ENCODE measurements at places on chromosomes 6 and 20. TPM values are rescaled to one million over a fixed set of nuclear protein-coding genes. Genes with fewer than 3 reads are reported as not detected.

DNA sequence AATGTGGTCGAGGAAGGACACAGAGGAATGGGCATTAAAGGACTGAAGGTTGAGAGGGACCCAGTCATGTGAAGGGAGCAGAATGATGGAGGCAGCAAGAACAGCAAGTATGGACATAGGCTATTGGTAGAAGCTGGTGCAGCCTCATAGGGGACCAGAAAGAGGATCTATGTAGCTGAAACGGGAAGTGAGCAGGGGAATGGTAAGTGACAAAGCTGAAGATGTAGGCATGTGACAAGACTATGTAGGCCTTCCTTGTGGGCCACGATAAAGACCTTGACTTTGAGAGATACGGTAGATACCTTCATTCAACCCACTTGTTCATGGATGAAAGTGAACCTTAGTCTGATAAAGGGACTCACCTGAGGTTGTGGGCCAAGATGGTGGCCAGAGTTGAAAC lies 3.5 kb downstream of the CTNNBL1 start:
- H3K4me3 ChIP-seq, result no peak overlapping the region
- peaks cover 5% of the 10 kb centered on the region for H3K36me3 ChIP-seq
- no peaks in the 10 kb centered on the region for H3K27me3 ChIP-seq
- peaks cover 24% of the 10 kb centered on the region for H3K4me1 ChIP-seq

DNA sequence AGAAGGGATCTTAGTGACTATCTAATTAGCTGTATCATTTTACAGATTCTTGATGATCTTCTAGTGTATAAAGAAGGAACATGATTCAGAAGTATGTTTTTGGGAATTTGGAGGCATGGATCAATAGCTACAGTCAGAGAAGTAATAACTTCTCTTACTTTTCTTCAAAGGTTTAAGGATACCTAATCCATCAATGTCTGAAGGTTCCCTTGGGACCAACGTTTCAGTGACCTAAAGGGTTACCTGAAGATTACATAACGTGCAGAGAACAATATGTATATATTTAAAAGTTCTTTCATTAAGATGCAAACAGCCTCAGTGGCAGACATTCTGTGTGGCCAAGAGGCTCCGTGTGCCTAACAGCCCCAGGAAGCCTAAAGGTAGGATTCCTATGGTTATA lies 3.2 kb downstream of the HDAC2 start:
- H3K36me3 ChIP-seq, result no peaks in the 10 kb centered on the region
- H3K4me1 ChIP-seq, result peaks cover 44% of the 10 kb centered on the region
- peaks cover 2% of the 10 kb centered on the region for H3K27me3 ChIP-seq

DNA sequence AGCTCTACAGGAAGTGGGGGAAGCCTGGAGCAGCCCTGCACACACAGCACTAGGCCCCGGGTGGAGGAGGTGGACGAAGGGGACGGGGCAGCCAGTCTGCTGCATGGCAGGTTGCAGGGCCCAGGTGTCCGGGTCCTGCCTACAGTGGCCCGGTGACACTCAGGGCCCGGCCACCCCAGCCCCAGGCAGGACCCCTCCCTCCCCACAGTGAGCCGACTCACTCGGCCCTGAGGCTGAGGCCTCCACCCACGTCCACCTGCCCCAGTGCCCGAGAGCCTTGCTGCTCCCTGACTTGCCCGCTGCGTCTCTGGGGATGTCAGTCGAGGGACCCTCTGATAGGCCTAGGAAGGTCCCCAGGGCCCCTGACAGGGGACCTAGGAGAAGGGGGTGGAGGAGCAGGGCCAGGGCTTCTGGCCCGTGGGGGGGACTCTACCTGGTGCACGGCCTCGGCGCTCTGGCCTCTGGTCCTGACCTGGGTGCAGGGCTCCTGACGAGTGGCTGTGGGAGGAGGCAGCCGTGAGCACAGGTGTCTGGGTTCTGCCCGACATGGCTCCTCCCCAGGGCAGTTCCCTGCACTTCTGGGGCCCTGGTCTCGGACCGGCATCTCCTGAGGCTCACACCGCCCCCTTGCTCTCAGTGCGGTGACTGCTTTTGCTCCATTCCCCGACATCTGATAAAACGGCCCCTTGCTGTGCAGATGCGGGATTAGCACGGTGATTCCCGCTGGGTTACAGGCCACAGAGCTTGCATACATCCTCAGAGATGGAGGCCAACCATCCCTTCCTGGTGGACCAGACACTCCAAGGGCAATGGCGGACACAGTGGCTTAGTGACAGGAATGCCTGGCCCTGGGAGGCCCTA lies 20.1 kb downstream of the FRMD1 start:
- H3K27ac ChIP-seq, result no peak overlapping the region
- peaks cover 2% of the 10 kb centered on the region for H3K27me3 ChIP-seq
- H3K4me3 ChIP-seq, result no peak overlapping the region
- no peaks in the 10 kb centered on the region for H3K4me1 ChIP-seq

GRCh38 chr6:112899541-112899940 lies 552.4 kb downstream of the RFPL4B start:
- H3K4me3 ChIP-seq, result no peak overlapping the region
- peaks cover 16% of the 10 kb centered on the region for H3K36me3 ChIP-seq
- H3K27ac ChIP-seq, result no peak overlapping the region
- 0 out of 2 replicates have a peak, but pooled peaks cover 7% of the 10 kb centered on the region for H3K4me1 ChIP-seq
- no peaks in the 10 kb centered on the region for H3K27me3 ChIP-seq

- peaks cover 7% of the 10 kb centered on the region for H3K36me3 ChIP-seq
- H3K27me3 ChIP-seq, result no peaks in the 10 kb centered on the region
- no peak for DNase-seq
- H3K27ac ChIP-seq, result no peak overlapping the region
- H3K4me3 ChIP-seq, result no peak overlapping the region
- H3K4me1 ChIP-seq, result no peaks in the 10 kb centered on the region
Measured at GRCh38 chr6:162485464-162485863, 242.1 kb downstream of the PRKN start.

DNA sequence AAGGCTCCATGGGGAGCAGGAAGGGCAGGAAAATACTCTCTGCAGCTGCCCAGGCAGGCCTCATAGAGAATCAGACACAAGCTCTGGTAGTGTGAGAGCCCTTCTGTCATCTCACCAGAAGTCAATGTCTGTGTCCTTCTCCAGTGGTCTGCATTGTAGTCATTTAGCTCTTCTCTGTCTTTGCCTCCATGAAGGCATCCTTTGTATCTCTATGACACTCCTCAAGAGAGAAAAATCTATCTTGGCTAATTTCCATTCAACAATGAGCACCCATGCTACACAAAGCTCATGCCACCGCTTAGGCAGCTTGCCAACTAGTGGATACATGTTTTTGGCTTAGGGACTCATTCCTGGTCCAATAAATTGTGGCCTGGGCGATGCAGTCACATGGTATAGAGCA lies 92.1 kb downstream of the RNF217 start:
- 0 out of 2 replicates have a peak, but pooled peaks cover 5% of the 10 kb centered on the region for H3K4me1 ChIP-seq
- H3K4me3 ChIP-seq, result no peak overlapping the region
- no peak for DNase-seq
- H3K27ac ChIP-seq, result no peak overlapping the region

DNA sequence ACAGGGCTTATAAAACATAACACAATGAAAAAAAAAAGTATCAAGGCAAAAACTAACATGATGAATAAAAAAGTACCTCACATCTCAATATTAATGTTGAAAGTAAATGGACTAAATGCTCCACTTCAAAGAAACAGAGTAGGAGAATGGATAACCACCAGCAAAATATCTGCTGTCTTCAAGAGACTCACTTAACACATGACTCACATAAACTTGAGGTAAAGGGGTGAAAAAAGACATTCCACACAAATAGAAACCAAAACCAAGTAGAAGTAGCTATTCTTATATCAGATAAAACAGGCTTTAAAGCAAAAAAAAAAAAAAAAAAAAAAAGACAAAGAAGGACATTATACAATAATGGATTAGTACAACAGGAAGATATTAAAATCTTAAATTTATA lies 86.9 kb downstream of the TBC1D32 start:
- peak; percentile 39 for DNase-seq
- peaks cover 4% of the 10 kb centered on the region for H3K36me3 ChIP-seq
- H3K4me1 ChIP-seq, result peaks cover 13% of the 10 kb centered on the region
- H3K4me3 ChIP-seq, result no peak overlapping the region
- peaks cover 1% of the 10 kb centered on the region for H3K27me3 ChIP-seq

AIF1 gene
- not detected for total RNA-seq

RSPH4A gene
- 0.09 TPM for total RNA-seq

C20orf202 gene
- not detected for total RNA-seq

GRCh38 chr6:133767357-133767970 lies 121.4 kb upstream of the TCF21 start:
- DNase-seq, result no peak
- peak overlapping the region; percentile 40 for H3K27ac ChIP-seq
- no peak overlapping the region for H3K4me3 ChIP-seq

TRIM15 gene
- not detected for total RNA-seq

DNA sequence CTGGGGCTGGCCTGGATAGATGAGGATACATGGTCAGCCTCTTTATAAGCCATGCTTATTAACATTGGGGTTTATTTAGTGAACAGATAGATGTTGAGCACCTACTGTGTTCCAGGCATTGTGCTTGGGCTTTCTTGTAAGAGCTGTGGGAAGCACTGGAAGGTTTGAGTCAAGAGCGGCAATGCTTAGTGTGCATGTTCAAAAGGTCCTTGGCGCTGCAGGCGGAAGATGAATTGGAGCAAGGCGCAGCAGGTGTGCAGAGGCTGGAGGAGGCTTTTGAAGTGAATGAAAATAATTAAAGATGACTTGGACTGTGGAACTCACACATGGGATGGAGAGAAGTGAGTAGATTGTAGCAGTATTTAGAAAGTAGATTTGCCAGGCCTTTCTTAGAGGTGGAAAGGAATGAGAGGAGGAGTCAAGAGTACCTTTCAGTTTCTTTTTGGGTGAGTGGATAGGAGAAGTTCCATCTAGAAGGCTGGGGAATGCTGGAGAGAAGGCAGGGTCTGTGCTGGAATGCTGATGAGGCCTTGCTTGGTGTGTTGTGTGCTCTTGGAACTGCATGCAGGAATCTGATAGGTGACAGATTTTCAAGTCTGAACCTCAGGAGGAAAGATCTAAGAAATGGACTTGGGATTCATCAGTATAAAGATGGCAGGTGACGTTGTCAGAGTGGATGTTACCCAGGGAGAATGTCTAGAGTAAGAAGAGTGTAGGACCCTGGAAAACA lies 26.4 kb downstream of the SNX9 start:
- peaks cover 43% of the 10 kb centered on the region for H3K4me1 ChIP-seq
- H3K27ac ChIP-seq, result no peak overlapping the region
- no peaks in the 10 kb centered on the region for H3K27me3 ChIP-seq
- H3K36me3 ChIP-seq, result peaks cover 25% of the 10 kb centered on the region

- H3K4me1 ChIP-seq, result peaks cover 44% of the 10 kb centered on the region
- peak overlapping the region; percentile 87 for H3K27ac ChIP-seq
- H3K36me3 ChIP-seq, result peaks cover 31% of the 10 kb centered on the region
- peak; percentile 94 for DNase-seq
- H3K4me3 ChIP-seq, result peak overlapping the region; percentile 92
- H3K27me3 ChIP-seq, result peaks cover 8% of the 10 kb centered on the region
Measured at GRCh38 chr6:110876170-110876773, 1.7 kb downstream of the AMD1 start.

- H3K4me3 ChIP-seq, result no peak overlapping the region
- no peak for DNase-seq
- no peak overlapping the region for H3K27ac ChIP-seq
- peaks cover 20% of the 10 kb centered on the region for H3K4me1 ChIP-seq
Measured at GRCh38 chr6:12420626-12421025, 130.5 kb downstream of the EDN1 start.

GRCh38 chr20:21546355-21546754 lies 32.5 kb upstream of the NKX2-2 start:
- H3K27ac ChIP-seq, result no peak overlapping the region
- no peak overlapping the region for H3K4me3 ChIP-seq
- H3K4me1 ChIP-seq, result no peaks in the 10 kb centered on the region
- H3K36me3 ChIP-seq, result no peaks in the 10 kb centered on the region
- H3K27me3 ChIP-seq, result peaks cover 5% of the 10 kb centered on the region
- DNase-seq, result no peak

TBXT gene
- total RNA-seq, result not detected

EEF1A2 gene
- total RNA-seq, result 4.1 TPM

GRCh38 chr20:61998343-61999121 lies 67.1 kb downstream of the TAF4 start:
- no peak overlapping the region for H3K4me3 ChIP-seq
- H3K27ac ChIP-seq, result no peak overlapping the region
- no peaks in the 10 kb centered on the region for H3K4me1 ChIP-seq
- peaks cover 46% of the 10 kb centered on the region for H3K36me3 ChIP-seq

SNAP25 gene
- not detected for total RNA-seq

DNA sequence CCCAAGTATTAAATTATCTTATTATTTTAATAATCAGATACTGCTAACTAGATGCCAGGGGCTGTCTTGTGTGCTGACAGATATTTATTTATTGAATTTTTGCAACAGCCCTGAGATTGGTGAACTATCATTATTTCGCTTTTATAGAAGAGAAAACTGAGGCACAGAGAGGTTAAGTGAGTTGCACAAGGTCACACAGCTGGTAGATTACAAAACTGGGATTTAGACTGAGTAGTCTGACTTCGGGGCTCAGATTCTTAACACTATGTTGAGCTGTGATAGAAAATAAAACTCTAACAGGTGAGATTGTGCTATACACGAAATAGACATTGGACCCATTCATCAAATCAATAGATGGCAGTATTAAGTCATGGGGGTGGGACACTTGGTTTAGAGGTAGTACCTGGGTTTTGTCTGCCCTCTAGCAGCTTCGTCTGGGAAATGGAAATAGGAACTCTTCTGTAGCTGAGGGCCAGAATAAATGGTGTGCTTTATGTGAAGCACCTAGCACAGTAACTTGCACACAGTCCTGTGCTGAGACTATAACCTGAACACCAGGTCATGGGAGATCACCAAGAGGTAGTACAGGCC lies 113.4 kb downstream of the B3GAT2 start:
- no peak for DNase-seq
- H3K36me3 ChIP-seq, result no peaks in the 10 kb centered on the region
- peaks cover under 1% of the 10 kb centered on the region for H3K4me1 ChIP-seq
- no peak overlapping the region for H3K27ac ChIP-seq

SLC22A7 gene
- not detected for total RNA-seq

DNA sequence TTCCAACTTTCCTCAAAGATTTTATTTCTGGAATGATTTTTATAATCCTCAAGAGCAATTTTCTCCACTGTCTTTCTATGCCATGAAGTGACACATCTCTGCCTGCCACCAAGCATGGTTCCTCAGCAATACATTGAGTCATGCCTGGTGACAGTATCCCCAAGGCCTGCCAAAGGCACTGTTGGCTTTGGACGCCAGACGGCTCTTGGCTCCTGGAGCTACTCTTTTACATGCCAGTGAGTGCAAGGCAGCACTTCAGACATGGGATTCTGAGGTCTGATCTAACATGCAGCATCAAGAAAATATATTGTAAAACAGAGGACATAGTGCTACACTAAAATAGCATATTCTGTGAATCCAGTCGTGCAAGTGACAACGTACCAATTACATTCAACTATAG lies 20.1 kb upstream of the PLEKHG1 start:
- no peak overlapping the region for H3K27ac ChIP-seq
- no peaks in the 10 kb centered on the region for H3K36me3 ChIP-seq

DNA sequence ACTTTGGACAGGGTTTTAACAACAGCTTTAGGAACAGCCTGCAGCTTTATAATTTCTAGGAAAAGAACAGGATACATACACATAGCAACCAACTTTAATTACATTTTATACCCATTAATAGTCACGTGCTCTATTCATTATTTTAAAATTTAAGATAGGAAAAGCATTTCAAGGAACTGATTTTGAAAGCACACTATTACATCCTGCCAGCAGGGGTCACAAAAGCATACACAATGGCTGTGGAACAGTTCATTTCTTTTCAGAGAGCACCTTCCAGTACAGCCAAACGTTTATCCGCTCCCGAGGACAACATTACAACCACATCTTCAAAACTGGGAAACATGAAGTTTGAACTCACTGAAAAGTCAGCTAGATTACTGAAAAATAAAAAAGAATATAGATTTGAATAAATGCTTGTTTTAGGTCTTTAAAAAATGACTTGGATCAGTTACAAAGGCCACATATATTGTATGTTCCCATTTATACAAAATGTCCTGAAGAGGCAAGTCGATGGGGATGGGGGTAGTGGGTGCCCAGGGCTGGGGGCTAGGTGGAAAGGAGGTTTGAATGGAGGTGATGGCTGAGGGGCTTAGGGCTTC lies 104.6 kb upstream of the EXOC2 start:
- peak; percentile 51 for DNase-seq
- peaks cover 19% of the 10 kb centered on the region for H3K27me3 ChIP-seq
- no peaks in the 10 kb centered on the region for H3K36me3 ChIP-seq
- H3K27ac ChIP-seq, result no peak overlapping the region
